ENCODE measurements at places on chromosomes 12 and 14. TPM values are rescaled to one million over a fixed set of nuclear protein-coding genes. Genes with fewer than 3 reads are reported as not detected.

The CACNA1C gene
- total RNA-seq: 9.0 TPM

DNA sequence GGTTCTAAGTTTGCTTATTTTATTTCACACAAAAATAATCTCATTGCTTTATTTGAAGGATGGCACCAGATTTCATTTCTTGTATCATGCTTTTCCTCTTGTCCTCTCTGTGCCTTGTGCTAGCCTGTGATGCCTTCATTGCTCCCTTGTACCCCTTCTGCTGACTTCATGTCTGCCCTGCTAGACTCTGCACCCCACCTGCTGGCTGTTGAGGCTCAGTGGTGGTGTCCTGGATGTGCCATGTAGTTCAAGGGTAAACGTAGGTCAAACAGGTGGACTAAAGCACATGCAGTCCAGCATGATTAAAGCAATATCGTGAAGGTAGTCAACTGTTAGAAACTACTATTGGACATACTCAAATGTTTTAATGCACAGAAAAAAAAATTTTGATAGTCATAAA is 21.6 kb downstream of the MRPS35 start:
- DNase-seq: no peak

- no peak for DNase-seq
Observed at GRCh38 chr12:123936956-123937706, 35.5 kb downstream of the CCDC92 start.

GRCh38 chr14:91311284-91311662 is 66.8 kb upstream of the GPR68 start:
- no peak for DNase-seq

DNA sequence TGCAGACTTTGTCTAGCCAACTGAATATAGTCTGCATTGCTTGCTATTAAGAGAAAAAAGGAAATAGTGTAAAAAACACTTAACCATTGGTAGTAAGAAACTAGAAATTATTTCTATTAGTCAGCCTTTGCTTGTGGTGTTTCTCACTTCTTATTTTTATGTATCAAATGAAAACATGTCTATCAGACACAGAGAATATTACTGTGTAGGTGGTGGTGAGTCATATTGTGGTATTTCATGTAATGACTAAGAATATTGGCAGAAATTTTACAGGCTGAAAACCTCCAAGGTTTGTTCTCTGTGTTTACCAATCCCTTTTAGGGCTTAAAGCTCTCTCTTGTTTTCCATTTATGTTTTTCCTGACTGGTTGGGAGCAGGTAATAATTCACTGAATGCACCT is 87.2 kb downstream of the DAAM1 start:
- DNase-seq: no peak

The GPRC5D gene
- not detected for total RNA-seq
